ENCODE measurements at places on chromosomes 5 and 9.

DNA sequence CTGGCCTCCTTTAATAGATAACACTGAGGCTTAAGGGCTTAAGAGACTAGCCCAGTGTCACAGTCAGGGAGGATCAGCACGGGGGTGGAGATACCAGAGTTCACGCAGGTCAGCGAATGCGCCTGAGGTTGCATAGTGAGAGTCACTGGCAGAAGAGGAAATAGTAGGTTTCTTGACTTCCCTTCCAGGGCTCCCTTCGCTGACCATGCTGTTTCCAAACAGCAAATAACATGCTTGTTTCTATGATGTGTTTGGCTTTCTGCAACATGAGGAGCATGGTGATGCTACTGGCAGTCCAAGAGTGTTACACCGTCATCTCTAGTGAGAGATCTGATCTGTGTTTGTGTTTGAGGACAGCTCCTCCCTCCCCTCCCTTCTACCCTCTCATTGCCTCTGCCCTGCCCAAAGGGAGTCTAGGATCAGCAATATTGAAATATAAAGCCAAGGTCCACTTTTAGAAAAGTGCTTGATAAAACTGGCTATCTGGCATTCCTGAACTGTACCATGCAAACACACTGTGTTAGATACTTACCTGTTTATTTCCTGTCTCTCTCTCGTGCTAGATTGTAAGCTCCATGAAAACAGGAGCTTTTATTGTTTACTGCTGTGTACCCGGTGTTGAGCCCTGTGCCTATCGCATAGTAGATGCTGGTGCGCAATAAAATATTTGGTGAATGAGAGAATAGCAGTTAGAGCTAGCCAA, 12.3 kb downstream of the TLE4 start:
- DNase-seq = no peak

GRCh38 chr9:75830303-75830702, 60.2 kb upstream of the PCSK5 start:
- DNase-seq = no peak

DNA sequence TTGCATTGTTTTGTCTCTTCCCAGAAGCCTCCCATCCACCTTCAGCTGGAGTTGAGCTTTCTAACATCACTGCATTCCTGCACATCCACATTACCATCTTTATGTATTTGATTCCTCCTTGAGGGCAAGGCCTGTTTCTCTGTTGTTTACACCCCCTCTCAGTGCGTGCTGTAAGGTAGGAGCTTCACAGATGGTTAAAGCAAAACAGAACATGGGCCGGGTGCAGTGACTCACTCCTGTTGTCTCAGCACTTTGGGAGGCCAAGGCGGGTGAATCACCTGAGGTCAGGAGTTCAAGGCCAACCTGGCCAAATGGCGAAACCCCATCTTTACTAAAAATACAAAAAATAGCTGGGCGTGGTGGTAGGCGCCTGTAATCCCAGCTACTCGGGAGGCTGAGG, 110.9 kb downstream of the KCNIP1 start:
- no peak for DNase-seq

DNA sequence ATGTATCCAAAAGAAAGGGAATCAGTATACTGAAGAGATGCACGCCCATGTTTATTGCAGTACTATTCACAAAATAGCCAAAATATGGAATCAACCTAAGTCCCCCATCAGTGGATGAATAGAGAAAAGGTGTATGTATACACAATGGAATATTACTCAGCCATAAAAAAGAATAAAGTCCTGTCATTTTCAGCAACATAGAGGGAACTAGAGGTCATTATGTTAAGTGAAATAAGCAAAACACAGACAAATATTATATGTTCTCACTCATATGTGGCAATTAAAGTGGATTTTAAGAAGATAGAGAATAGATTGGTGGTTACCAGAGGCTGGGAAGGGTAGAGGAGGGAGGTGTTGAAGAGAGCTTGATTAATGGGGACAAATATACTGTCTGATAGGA, 88.6 kb downstream of the NIPBL start:
- no peak for DNase-seq

DNA sequence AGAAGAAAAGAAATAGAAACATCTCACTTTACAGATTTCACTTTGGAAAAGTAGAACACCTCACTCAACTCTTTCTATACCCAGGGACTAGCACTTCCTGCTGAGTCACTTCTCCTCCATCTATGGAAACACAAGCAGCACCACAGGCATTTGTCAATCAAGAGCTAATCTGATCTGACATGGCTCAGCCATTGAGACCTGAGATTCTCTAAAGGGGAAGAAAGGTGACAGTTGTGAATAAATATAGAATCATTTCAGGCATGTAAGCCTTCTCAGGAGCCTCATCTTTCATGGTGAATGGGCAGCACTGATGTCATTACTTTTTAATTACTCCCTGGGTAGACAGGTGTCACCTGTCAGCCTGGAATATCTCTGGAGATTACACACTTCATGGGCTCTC, 559.8 kb downstream of the HINT1 start:
- no peak for DNase-seq

GRCh38 chr9:21078702-21079101, 960 bp upstream of the IFNB1 start:
- no peak for DNase-seq

DNA sequence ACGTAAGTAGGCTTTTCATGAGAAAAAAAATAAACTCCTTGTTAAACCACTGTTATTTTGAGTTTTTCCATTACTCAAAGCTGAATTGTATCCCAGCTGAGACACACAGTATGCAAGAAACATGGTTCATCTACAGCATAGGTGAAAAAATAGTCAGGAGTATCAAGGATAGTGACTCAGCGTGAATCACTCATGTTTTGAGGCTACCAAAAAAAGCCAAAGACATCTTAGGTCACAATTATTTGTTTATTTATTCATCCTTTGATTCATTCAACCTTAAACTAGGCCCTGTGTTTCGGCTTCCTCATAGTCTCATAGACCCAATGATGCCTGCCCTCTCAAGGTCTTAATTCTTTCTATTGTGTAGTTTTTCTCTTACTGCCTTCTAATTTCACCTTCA, 32.9 kb upstream of the STX17 start:
- no peak for DNase-seq

DNA sequence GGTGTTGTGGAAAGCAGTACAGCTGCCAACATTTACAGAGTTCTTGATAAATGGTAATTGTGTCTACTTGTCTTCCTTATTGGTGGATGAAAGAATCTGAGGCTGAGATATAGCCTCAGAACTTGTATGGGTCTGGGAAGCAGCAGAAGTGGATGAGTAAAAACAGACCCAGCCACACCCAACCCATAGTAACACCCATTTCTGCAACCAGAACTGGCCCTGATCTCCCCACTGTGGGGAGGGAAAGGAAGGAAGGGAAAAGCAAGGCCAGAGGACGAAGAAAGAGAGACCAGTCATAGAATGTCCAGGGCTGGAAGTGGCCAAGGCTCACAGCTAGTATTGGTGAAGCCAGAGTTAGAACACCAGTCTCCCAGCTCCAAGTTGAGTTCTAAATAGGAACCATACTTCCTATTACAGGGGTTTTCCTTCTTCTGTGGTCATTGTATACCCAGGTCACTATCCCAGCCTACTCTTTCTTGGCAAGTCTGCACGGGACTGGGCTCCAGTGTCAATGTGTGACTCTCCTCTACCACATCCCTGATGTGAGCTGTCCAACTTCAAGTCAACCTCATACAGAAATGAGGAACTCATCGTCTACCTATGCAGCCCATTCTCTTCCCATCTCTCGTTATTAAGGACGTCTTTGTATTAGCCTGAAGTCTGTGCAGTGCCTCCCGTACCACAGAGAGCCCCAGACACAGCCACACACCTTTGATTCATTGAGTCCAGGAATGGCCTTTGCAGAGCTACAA, 35.9 kb downstream of the ITK start:
- no peak for DNase-seq

DNA sequence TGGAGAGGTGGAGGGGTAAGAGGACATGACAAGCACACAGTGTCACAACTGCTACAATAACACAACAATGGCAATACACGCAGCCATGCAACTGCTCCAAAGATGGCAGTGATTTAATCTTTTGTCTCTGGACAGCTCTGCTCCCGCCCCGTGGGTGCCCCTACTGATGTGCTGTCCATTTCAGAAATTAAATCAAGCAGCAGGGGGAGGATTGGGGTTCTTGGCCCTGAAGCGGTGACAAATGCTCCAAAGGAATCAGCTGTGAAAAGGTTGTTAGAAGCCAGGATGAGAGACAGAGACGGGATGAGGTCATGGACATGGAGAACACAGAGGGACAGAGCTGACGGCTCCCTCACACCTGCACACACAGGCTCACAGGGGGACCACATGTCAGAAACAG, 22.6 kb downstream of the CNTFR start:
- no peak for DNase-seq

GRCh38 chr9:75974016-75974766, 83.7 kb downstream of the PCSK5 start:
- no peak for DNase-seq

DNA sequence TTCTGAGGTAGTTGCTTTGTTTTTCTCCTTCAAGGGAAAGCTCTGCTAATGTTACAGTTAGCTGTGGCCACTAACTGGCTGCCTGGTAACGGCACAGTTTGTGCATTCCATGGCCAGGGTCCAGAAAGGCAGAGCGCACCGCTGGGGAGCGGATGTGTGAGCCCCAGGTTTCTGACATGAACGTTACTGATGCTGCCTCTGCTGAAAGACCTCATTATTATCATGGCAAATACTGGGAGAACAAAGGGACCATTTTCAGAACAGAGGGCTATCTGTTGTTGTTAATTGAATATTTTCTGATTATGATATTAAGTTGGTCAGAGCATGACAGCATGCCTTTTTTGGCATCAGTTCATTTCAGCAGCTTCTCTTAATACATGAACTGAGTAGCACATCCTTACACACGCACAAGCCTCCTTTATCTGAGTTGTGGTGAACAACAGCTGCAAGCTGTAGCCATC, 134.1 kb downstream of the NUDT12 start:
- no peak for DNase-seq

DNA sequence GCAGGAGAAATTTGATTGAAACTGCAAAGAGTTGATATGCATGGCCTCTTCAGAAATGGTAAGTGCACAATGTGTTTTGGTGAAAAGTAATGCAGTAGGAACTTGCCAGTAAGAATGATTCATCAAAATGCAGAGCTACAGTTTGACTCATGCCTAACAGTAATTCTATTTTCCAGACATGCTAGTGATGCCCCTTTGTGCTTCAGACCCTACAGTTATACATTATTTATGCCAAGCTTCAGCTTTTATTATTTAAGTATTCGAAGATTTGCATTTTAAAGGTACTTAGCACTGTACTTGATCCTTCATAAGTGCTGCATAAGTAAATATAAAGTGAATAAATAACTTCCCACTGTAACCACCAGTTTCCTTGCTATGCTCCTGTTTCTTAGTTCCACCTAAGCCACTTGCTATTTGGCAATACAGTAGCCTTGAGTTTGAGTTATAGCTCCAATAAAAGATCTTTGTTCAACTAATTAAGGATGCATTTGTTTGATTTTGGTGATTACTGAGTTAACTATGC, 3.6 kb upstream of the SPATA31E1 start:
- no peak for DNase-seq

DNA sequence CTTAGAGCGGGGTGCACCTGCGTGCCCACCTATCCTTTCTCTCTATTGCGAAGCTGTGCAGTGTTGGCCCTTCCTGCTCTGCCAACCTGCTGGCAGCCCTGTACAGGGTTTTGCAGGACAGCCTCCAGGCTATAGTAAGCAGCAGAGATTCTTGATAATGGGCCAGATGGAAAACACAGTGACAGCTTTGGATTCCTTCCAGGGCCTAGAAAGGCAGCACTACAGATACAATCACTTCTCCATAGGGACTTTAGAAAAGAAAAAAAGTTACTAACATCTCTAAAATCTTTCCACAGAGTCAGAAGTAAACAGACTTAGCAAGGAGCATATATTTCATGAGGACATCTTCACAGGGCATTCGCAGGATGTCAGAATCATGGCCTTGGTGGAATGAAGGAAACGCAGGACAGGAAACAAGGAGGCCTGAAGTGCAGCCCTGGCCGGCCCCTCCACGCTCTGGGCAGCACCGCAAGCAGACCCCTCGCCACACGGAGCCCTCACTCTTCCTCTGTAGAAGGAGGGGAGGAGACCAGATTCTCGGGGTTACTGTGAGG, 172.1 kb upstream of the GAS1 start:
- no peak for DNase-seq

- DNase-seq = no peak
Observed at GRCh38 chr9:108158236-108158995, 668.8 kb upstream of the KLF4 start.

- DNase-seq = no peak
Observed at GRCh38 chr5:79032031-79032695, 37.3 kb downstream of the DMGDH start.

DNA sequence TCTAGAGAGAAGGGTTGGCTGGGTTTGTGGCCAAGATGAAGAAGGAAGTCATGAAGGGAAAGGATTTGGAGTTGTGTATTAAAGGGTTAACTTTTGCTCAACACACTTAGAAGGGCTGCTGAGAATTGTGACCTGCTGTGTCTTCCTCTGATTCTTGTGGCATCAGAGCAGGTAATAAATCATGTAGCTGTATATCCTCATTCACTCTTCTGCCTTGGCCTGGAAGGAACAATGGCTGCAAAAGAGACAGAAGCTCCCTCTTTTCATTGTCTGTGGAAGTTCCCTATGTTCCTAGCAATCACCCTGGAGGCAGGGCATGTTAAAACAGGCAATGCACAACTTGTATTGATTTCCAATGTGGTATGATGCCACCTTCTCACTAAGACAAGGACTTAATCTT, 159.1 kb downstream of the LRRC70 start:
- no peak for DNase-seq

- peak; percentile 80 for DNase-seq
Observed at GRCh38 chr9:27933210-27934025, 360.1 kb upstream of the C9orf72 start.

GRCh38 chr5:92222449-92222848, 839.3 kb upstream of the ARRDC3 start:
- DNase-seq = no peak

- DNase-seq = peak; percentile 82
Observed at GRCh38 chr5:5719292-5719691, 296.8 kb downstream of the ICE1 start.

DNA sequence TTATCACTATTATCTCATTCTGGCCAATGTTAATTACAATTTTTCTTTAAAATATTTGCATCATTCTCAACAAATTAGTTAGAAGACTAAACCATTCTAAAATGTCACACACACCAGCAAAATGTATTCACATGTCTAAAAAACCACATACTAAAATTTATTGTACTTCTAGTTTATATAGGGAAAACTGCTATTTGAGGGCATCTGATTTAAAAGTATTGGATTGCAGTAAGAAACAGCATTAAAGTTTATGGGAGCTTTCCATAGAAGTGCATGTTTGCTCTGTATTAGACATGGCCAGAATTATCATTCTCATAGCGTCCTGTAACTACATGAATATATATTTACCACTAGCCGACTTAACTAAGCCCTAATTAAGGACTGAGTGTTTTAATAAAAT, 150.3 kb downstream of the PBX3 start:
- DNase-seq = no peak
